Stimulated activated CD4-positive, alpha-beta T cell treated with anti-CD3 and anti-CD28 coated beads, Interleukin-12 subunit alpha, Interleukin-12 subunit beta, amount 100 ng/mL, for 48 hours (primary cell): ENCODE measurements at places on chromosomes 1 and 21.
A peak's percentile ranks its signal among the peaks of the same experiment; 100 is the strongest.

GRCh38 chr1:240190881-240191401, 99.3 kb downstream of the FMN2 start:
- DNase-seq: no peak

GRCh38 chr1:54356680-54357147, 49.5 kb downstream of the SSBP3 start:
- no peak for DNase-seq

- DNase-seq: no peak
Observed at GRCh38 chr1:66605419-66605997, 71.6 kb downstream of the SGIP1 start.

DNA sequence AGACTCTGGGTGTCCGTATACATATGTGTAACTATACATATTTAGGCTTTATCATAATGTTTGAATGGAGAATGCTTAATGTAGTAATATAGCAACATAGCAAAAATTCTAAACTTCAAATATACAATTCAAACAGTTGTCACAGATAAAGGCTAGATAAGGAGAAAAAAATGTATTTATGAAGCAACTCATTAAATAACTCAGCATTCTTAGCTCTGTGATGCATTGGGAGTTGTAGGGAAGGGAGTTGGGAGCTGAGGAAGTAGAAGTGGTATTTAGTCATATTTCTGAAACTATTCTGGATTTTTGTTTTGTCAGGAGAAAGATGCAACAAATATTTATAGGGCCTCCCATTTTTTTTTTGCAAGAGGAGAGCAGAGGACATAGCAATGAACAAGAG, 197.8 kb downstream of the PBX1 start:
- DNase-seq: no peak

GRCh38 chr1:149848340-149849110, 50.8 kb upstream of the BOLA1 start:
- DNase-seq: no peak

GRCh38 chr1:160124705-160125478, 9.3 kb downstream of the ATP1A2 start:
- no peak for DNase-seq

DNA sequence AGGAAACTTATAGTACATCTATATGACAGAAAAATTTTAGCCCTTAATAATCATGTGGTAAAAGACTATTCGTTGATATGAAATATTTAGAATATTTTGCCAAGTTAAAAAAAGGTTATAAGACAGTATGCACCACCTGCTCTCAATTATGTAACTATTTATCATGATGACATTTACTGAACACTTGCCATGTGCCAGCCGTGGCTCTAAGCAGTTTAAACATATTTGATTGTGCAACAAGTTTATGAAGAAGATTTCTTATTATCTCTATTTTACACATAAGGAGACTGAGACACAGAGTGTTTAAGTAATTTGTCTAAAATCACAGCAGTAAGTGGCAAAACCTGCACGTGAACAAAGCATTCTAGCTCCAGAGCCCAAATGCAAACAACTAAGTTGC, 199.3 kb upstream of the JUN start:
- no peak for DNase-seq

GRCh38 chr1:101216623-101217022, 20.2 kb upstream of the S1PR1 start:
- no peak for DNase-seq

DNA sequence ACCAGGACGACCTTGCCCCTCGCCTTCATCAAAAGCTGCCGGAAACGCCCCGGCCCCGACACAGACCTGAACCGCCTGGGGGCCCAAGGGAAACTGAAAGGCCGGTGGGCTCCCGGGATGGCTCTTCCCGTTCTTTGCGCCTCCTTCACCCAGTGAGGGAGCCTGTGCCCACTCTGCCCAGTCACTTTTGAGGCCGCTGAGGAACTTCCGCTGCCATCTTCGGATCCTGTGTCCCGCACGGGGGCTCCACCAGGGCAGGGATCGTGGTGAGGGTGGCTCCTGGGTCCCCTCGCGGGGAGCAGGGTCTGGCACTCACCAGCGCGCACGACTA, 104.0 kb downstream of the PPIAL4G start:
- no peak for DNase-seq

GRCh38 chr21:41931041-41931451, 22.8 kb downstream of the C2CD2 start:
- no peak for DNase-seq

DNA sequence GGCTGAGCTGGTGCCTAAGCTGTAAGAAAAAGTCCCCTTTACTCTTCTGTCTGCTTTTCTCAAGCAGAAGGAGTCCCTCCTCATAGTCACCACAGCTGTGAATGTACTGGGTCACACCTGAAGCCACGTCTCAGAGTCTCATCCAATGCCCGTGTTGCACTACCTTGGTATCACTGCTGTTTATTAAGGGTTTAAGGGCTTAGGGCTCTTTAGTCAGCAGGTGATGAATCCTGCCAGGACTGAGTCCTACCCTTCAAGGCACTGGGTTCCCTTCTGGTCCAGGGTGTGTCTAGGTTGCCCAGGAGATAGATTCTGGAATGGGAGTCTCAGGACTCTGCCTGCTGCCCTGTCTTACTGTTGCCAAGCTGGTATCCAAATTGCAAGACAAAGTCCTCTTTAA, 33.4 kb upstream of the ROR1 start:
- DNase-seq: no peak

DNA sequence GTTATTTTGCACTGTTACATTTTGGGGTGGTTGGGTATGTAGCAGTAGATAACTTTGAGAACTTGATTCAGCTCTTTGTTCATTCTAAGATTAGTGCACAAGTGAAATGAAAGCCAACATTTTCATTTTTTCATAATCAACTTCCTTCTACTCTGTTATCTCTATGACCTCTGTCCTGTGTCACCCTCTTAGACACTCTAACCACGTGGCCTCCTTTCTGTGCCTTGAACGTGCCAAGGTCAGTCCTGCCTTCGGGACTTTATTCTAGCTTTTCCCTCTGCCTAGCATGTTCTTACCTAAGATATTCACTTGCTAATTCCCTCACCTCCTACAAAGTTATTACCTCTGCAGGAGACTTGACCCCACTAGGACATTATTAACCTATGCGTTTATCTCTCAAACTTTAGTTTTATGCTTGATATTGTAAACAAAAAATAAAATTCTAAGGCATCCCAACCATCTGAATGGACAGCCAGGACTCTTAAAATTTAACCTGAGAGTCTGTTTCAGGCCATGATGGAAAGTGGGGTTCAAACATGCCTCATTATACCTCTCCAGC, 19.2 kb upstream of the EDEM3 start:
- no peak for DNase-seq

- DNase-seq: peak; percentile 33
Observed at GRCh38 chr1:111471012-111471411, 2.8 kb upstream of the C1orf162 start.

DNA sequence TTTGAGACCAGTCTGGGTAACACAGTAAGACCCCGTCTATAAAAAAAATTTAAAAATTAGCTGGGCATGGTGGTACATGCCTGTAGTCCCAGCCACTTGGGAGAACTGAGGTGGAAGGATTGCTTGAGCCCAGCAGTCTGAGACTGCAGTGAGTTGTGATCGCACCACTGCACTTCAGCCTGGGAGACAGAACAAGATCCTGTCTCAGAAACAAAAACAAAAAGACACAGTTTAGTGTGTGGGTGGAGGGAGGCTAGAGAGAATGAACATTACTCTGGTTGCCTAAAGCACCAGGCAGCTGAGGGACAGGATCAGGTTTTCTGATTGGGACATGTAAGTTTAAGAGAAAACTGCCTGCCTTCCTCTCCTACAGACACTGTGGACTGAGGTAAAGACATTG, 42.3 kb downstream of the VAMP4 start:
- no peak for DNase-seq

GRCh38 chr1:155124503-155125463, 2.9 kb upstream of the EFNA1 start:
- no peak for DNase-seq

GRCh38 chr1:172766462-172766861, 107.6 kb downstream of the FASLG start:
- no peak for DNase-seq

DNA sequence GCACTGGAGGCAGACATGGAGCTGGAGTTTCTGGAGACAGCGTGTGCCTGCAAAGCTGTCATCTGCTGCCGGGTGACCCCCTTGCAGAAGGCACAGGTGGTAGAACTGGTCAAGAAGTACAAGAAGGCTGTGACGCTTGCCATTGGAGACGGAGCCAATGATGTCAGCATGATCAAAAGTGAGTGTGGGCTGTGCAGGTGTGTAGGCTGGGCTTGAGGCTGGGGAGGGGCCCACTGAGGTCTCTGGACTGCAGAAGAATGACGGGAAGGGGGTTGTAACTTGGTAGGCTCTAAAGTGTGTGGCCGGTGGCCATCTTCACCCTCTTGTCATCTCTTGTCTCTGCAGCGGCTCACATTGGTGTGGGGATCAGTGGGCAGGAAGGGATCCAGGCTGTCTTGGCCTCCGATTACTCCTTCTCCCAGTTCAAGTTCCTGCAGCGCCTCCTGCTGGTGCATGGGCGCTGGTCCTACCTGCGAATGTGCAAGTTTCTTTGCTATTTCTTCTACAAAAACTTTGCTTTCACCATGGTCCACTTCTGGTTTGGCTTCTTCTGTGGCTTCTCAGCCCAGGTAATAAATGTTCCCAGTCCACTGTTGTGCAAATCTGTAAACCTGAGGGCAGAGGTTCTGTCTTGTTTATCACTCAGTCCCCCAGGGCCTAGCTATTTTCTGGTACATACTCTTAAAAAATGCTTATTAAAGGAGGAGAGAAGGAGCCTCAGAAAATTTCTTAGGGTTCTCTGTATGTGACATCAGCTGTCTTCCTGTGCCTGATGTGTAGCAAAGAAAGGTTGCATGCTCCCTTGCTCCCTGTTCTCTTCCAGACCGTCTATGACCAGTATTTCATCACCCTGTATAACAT, 19.9 kb downstream of the ATP8B2 start:
- peak; percentile 61 for DNase-seq

- no peak for DNase-seq
Observed at GRCh38 chr1:97791251-97791650, 129.6 kb downstream of the DPYD start.

DNA sequence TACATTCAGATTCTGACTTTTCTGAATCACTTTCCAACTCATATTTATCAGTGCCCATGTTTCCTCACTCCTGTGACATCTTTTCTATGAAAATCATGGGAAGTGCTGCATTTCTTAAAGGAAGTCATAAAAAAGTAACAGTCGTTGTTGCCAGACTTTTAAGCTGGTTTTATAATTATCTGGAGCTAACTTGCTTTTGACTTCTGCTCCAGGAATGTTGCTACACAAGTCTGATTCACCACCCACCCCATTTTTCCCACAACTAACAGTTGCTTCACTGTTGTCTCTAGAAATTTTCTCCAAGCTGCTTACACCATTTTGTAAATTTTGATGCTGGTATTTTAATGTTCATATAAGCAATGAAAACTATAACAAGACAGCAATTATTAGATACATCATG, 12.2 kb downstream of the FCRLB start:
- no peak for DNase-seq

DNA sequence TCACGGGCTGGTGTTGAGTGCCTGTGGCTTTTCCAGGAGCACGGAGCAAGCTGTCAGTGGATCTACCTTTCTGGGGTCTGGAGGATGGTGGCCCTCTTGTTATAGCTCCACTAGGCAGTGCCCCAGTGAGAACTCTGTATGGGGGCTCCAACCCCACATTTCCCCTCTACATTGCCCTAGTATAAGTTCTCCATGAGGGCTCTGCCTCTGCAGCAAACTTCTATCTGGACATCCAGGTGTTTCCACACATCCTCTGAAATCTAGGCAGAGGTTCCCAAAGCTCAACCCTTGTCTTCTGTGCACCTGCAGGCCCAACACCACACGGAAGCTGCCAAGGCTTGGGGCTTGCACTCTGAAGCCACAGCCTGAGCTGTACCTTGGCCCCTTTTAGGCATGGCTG, 157.3 kb downstream of the MRPL39 start:
- DNase-seq: no peak

DNA sequence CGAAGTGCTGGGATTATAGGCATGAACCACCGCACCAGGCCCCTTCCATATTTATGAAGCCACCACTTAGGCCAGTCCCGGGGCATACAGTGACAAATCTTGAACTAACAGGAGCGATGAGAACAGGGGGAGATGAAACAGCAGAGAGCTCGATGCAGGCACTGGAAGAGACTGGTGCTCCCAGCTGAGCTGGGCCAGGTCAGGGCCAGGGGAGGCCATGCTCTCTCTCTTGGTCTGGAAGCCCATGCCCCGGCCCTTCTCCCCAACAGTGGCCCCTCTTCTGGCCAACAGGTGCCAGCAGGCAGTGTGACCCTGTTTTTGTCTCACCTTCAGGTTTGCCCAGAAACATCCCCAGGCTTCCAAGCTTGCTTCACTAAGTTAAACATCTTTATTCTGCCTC, 269.9 kb upstream of the C1orf174 start:
- no peak for DNase-seq
